ENCODE measurements at places on chromosomes 7 and 10.
A peak's percentile ranks its signal among the peaks of the same experiment; 100 is the strongest.

GRCh38 chr10:122421054-122421625 lies 33.3 kb upstream of the ARMS2 start:
- no peak for DNase-seq

DNA sequence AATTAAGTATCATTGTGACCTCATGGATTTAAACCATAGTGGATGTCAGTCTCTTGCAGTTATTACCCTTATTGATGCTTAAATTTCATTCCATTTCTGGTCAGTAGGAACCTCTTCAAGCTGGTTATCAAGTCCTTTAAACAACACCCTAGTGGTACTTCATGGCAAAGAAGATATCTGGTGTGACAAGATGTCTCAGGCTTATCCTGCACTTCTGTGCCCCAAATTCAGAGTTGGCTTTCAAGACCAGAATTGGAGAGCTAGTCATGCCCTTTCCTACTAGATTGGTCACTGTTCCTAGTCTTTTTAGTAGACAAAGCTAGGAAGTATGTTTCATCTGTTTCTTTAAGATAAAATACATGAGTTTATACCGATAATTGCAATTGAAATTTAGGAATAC lies 54.9 kb downstream of the KMT2E start:
- DNase-seq: no peak

DNA sequence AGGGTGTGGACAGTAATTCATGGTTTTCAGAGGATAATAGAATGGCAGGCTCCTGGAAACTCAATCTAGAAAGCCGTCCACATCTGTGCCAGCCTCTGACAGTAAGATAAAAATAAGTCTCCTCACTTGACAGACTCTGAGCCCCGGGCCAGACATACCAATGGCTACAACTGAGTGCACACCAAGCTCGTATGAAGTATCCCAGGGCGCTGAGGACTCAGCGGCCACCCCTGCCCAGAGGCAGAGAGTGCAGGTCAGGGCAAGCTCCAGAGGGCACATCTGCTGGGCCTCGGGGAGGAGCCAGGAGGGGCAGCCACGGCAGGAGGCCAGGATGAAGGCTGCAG lies 262.8 kb upstream of the TCERG1L start:
- no peak for DNase-seq

DNA sequence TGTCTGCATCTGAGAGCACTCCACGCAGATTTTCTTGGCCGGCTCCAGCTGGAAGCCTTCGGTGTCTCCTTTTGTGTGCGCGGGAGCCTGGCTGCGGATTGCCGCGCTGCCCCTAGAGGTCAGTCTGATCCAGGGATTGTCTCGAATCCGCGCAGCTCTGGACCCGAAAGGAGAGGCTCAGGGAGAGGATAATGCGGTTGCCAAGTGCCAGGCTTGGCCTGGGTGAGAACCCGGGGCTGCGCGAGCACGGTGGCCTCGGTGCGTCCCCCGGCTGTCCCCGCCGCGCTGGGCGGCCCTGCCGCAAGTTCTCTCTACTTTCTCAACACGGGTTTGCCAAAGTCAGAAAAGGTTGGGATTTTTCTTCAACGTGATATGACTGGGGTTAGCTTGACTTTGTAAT lies 140.9 kb downstream of the ADCYAP1R1 start:
- peak; percentile 79 for DNase-seq

- DNase-seq: no peak
These were observed 3.8 kb downstream of the NFE2L3 start for GRCh38 chr7:26155531-26156375.

- no peak for DNase-seq
These were observed 3.6 kb downstream of the PCBD1 start for GRCh38 chr10:70884741-70885140.

GRCh38 chr10:117531371-117532002 lies 11.1 kb upstream of the EMX2 start:
- DNase-seq: no peak

GRCh38 chr7:111729483-111729882 lies 167.2 kb upstream of the IMMP2L start:
- DNase-seq: no peak

GRCh38 chr10:77907900-77908717 lies 18.4 kb downstream of the DLG5 start:
- no peak for DNase-seq

- no peak for DNase-seq
These were observed 48.7 kb downstream of the CAV1 start for GRCh38 chr7:116573541-116573940.

DNA sequence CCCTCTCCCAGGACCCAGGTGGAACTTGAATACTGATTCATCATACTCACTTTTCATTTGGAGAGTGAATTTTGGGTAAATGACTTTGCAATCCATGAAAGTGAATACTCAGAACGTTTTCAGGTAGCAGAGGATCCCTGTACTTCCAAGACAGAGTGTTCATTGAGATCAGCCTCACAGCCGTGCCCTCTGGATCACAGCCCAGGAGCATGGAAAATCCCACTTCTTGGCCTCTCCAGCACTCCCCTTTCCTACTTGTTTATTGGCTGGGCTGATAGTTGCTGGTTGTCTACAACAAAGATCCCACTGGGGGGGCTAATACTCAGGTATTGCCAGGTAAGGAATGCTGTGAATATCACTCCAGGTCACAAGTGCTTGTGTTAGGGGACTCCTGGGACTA lies 5.9 kb downstream of the GCK start:
- DNase-seq: peak; percentile 14

DNA sequence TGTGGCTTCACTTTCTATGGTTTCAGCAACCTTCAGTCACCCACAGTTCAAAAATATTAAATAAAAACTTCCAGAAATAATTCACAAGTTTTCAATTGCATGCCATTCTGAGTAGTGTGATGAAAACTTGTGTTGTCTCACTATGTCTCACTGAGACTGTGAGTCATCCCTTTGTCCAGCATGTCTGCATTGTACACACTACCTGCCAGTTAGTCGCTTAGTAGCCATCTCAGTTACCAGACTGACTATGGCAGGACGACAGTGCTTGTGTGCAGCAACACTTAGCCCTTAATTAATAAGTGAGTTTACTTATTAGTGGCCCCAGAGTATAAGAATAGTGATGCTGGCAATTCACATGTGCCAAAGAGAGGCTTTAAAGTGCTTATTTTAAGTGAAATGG lies 22.5 kb downstream of the CCDC186 start:
- no peak for DNase-seq

DNA sequence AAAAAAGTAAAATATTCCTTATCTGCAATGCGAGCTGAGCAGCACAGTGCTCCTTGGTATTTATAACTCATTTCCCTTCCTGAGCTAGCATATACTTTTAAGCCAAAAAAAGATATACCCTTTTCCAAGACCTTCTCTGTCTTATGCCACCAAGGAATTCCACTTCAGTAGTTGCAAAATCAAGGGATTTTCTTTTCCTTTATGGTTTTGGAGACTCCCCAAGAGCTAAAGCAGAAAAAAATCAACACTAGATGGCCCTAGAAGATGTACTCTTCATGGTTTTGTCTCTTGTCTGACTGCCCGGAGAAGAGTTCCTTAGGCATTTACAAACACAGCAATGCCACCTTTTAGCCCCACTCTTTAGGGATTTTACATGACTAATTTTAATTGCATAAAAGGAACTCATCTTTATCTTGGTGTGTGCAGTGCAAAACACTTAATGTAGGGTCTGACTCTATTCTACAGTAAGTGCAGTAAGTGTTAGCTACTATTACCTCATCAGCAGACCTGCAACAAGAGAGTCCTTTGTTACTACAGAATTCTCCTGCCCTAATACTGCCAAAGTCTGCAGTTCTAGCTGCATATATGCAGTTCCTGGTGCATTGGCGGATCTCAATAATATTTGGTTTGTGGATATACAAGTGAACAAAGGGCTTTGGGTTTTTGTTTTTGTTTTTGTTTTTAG lies 443.3 kb downstream of the GFRA1 start:
- DNase-seq: no peak

- DNase-seq: no peak
These were observed 43.1 kb upstream of the KLHL7 start for GRCh38 chr7:23062452-23062851.

DNA sequence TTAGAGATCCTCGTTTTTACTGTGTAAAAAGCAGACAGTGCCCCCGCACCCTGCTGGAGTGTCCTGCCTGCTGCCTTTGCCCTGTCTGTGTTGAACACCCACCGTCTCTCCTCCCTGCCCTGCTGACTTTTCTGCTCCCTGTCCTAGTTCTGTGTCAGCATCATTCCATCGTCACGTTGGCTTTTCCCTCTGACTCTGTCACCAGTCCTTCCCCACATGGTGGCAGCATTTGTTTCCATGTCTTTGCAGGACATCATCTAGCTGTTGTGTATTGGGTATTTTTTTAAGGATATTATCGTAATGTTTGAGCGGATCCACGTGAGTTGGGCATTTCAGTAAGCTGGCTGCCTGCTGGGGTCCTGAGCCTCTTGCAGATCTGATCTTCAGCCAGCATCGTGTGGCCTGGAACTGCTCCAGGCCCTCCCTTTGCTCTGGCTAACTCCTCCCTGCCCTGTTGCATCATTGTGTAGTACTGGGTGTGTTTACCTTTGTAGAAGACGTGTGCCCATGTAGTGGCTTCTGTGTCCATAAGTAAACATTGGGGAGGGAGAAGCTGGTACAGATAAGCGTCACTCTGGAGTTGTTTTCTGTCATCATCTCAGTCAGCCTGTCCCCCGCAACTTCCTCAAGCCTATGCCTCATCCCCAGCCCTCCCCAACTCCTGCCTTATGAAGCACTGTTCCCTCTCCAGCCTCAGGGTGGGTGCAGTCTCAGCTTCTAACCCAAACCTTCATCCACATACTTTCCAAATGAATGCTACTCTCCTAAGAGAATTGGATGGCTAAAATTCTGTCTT lies 44.3 kb downstream of the TRRAP start:
- peak; percentile 23 for DNase-seq

- DNase-seq: no peak
These were observed 45.6 kb upstream of the TAS2R16 start for GRCh38 chr7:123041101-123041500.

DNA sequence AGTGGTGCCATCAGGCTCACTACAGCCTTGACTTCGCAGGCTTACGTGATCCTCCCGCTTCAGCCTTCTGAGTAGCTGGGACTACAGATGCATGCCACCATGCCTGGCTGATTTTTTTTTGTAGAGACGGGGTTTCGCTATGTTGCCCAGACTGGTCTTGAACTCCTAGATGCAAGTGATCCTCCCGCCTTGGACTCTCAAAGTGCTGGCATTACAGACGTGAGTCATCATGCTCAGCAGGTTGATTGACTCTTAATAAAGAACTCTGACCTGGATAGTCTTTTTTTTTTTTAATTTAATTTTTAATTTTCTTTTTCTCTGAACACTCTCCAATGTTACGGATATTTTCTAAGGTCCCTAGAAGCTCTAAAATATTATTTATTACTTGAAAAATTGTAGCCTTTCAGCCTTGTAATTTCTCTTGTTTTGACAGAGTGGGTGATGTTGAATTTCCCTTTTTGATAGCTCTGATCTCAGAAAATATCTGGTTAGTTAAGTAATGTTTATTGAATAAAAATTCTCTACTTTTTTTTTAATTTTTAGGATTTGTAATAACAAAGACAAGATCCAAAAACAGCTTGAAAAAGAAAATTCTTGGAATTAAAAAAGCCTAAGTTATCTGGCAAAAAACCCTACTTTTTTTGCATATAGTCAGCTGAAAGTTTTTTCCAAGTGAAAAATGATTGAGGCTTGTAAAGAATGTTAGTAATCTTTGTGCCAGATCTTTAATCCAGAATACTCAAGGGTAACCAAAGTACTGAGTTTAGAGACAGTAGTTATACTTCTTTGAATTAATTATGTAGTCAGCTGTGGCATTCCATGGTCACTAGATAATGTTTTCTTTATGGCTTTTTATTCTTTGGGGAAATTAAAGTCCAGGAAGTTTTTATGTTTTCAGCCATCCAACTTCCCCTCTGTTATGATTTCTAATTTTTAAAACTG lies 26.7 kb downstream of the TBC1D12 start:
- DNase-seq: no peak

- DNase-seq: peak; percentile 58
These were observed 258.6 kb downstream of the PAXIP1 start for GRCh38 chr7:154744256-154744860.

GRCh38 chr7:141534757-141535737 lies 16.2 kb upstream of the AGK start:
- no peak for DNase-seq

- DNase-seq: no peak
These were observed 957 bp upstream of the ANKRD2 start for GRCh38 chr10:97571622-97572021.

GRCh38 chr7:153036396-153037063 lies 277.0 kb downstream of the ACTR3B start:
- DNase-seq: no peak

DNA sequence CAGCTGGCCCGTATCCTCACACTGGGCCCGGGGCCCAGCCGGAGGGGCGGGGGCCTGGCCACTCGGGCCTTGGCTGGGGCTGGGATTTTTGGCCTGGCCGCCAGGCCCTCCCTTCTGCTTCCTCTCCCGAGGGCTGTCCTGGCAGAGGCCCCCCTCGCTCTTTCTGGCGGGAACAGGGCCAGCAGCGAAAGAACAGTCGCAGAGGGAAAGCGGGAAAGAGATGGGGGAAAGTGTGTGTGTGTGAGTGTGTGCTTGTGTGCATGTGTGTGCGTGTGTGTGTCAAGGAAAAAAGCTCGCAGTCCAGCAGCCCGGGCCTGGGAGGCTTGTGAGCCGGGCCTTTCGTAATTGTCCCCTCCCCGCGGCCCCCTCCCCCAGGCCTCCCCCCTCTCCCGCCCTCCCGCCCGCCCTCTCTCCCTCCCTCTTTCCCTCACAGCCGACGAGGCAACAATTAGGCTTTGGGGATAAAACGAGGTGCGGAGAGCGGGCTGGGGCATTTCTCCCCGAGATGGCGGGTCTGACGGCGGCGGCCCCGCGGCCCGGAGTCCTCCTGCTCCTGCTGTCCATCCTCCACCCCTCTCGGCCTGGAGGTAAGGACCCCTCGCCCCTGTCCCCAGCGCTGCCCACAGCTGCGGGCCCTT lies at the start of gene ELN:
Gene ELN, plus strand, starts transcription at position 491 of the 638 bp plus-strand sequence. Its CDS starts 15 bp downstream, at position 506.
- DNase-seq: peak; percentile 87

DNA sequence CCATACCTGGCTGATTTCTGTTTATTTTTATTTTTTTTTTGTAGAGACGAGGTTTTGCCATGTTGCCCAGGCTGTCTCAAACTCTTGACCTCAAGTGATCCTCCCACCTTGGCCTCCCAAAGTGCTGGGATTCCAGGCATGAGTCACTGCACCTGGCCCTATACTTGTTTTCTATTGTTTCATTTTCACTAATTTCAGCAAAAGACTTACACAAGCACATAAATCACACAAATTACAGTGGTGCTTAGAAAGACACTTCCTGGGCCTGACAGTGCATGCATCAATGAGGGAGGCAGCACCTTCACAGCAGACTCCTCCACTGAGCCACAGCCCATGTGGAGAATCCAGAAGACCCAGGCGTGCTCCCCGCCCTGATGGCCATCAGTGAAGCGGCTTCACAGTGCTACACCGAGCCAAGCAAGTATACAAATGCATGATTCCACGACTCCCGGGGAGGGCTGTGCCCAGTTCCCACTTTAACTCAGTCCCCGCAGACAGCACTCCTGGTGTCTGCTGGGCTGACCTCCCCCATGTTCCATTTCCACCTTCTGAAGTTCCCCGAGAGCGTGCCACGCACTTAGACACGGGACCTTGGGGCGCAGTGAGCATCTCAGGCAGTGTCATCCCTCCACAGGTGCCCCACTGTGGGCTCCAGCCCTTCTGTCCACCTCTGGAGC lies 20.6 kb downstream of the PITRM1 start:
- no peak for DNase-seq

GRCh38 chr10:50653142-50653541 lies 29.4 kb upstream of the SGMS1 start:
- peak; percentile 29 for DNase-seq

GRCh38 chr10:117928281-117928680 lies 118.5 kb downstream of the RAB11FIP2 start:
- no peak for DNase-seq

GRCh38 chr7:141679014-141679413 lies 23.0 kb downstream of the DENND11 start:
- no peak for DNase-seq

GRCh38 chr7:3835109-3835508 lies 534.1 kb downstream of the SDK1 start:
- DNase-seq: no peak
